ENCODE measurements at places on chromosomes 11 and 22.

DNA sequence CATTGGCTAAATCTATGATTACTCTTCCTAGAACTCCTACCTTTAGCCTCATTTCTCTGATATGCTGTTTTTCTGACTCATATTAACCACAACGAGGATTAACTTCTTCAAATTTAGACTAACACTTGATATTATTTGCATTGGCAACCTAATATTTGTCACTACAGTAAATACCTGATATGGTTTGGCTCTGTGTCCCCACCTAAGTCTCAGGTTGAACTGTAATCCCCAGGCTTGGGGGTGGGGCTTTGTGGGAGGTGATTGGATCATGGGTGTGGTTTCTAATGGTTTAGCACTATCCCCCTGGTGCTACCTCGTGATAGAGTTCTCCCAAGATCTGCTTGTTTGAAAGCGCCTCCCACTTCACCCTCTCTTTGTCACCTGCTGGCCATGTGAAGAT is 17.1 kb upstream of the MED17 start:
- no peak for DNase-seq

GRCh38 chr22:26213826-26214225 is 44.6 kb downstream of the SEZ6L start:
- DNase-seq, result no peak

- no peak for DNase-seq
Measured at GRCh38 chr11:108501396-108501795, 3.2 kb upstream of the POGLUT3 start.

- DNase-seq, result no peak
Measured at GRCh38 chr11:131246663-131247062, 123.8 kb upstream of the NTM start.

DNA sequence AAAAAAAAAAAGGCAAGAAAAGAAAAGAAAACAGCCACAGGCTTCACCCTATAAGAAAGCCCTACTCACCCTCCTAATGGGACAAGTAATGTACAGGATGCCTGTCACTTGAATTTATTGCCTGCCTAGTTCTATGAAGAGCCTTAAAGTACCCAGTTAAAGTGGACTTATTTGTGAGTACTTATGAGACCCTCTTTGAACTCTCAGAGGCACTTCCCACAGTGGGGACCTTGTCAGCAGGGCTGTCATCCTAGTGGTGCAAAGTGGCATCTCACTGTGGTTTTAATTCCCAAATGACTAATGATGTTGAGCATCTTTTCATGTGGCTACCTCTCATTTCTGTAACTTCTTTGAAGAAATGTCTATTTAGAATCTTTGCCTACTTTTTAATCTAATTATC is 41.8 kb upstream of the BARX2 start:
- no peak for DNase-seq

- DNase-seq, result peak; percentile 14
Measured at GRCh38 chr11:134027671-134028070, 41.2 kb upstream of the JAM3 start.

DNA sequence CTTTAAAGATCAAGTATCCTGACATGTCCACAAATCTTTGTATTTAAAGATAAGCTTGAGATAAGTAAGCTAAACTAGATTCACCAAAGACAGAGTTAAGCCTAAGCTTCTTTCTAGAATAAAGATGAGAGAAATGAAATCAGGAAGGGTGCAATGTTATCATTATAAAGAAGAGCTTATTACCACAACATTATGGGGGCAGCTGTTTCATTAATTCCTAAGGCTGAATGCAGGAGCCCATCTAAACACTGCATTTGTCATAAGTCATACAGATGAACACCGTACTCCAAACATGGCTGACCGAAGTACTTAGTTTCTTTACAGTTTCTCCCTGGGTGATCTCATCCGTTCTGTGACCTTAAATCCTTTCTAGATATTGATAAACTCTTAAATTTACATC is 16.3 kb downstream of the FDX1 start:
- DNase-seq, result no peak

DNA sequence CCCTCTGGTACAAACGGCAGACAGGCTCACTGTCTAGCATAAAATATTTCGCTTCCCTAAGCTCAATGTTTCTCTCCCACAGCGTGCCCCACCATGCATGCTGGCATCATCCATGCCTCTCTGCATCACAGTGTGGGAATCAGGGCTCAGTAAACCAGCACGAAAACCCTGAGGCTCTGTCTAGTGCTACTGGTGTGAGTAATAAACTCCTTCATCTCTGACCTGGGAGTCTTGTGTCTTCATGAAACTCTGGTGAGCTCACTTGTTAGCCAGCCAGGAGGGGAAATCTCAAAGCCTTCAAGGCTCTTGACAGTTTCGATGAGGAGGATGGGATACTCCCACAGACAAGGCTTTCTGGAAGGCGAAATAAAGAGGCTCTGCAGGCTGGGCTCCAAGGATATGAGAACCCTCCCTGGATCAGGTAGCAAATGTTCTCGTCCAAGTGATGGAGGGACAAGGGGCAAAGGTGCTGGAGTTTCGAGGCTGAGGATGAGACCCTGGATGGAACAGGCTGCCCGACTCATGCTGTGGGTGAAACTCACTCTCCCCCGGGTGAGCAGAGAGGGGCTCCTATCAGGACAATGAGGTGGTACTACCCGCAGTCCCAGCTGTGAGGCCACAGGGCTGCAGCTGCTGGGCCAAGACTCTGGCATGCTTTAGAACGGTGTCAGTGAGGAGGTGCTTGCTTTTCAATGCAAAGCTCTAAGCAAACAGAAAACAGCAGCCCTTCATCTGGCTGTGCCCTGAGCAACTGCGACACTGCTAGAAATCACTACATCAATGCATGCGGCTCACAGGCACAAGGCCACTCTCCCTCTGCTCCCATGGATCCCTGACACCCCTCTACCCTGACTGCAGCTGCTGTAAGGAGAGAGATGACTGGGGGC is 69.3 kb downstream of the SHANK2 start:
- DNase-seq, result no peak

GRCh38 chr11:120078397-120078796 is 59.5 kb downstream of the TRIM29 start:
- DNase-seq, result no peak

DNA sequence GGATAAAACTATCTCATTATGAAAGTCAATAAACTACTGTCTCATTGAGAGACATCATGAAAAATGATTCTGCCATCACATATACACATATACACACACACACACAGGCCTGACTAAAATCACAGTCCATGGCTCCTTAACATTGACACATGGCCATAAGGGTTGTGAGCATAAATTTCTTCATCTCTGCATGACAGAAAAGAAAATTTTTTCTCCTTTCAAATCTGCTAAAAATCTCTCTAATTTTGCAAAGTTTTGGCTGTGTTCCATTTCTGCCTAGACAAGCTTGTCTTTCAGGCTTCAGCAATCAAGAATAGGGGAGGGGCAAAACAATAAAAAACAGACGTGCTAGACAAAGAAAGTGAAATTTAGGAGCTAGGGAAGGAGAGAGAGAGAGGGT is 324.5 kb downstream of the LRRC4C start:
- DNase-seq, result no peak

DNA sequence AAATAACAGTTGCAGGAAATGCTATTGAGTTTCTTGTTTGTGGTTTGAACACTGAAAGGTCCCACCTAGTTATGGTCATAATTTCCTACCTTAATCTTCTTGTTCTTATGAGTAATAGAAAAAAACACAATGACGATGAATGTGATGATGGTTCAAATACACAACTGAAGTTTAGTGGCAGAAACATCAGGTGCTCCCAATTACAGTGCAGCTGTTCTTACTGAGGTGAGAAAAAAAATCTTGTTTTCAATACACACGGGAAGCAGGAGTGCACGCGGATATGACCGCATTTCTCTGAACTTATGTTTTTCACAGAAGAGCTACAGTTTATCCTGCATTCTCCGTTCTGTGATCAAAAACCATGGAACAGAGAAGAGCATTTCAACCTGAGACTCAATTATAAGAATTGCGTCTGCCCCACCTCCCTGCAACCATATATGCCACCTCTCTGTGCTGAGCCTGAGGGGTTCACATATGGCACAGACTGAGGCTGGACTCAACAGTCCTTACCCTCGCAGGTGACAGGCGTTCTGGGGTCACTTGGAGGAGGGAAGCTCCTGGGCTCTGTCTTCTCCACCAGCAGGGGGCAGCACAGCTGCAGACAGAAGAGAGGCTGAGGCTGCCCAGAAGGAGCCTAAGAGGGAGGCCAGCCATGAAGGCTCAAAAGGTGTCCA is 99.7 kb upstream of the IGLL5 start:
- peak; percentile 70 for DNase-seq

GRCh38 chr22:19526702-19527111 is 2.5 kb upstream of the CLDN5 start:
- DNase-seq, result no peak

DNA sequence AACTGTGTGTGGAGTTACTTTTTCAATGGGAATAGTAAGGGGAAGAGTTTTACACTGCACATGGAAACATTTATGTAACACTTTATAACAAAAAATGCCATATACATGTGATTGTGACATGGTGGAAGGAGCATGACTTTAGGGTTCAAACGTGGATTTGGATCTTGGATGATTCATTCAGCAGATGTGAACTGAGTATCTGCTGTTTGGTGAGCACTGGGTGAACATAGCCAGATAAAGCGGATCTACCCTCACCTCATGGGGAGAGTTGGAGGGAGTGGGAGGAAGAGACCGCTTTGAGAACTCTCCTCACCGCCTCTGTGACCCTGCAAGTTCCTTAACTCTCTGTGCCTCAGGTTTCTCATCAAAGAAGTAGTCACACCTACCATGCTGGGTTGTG is 3.1 kb downstream of the NAA40 start:
- no peak for DNase-seq

GRCh38 chr11:23317816-23318215 is 457.5 kb upstream of the CCDC179 start:
- no peak for DNase-seq

GRCh38 chr11:107590460-107591377 is at the start of gene ELMOD1:
Gene ELMOD1, plus strand, starts transcription at chr11:107591147. Its CDS starts 27,043 bp downstream, at chr11:107618190.
- no peak for DNase-seq

- no peak for DNase-seq
Measured at GRCh38 chr11:64450168-64450560, 91.2 kb downstream of the RPS6KA4 start.

Data from activated T-cell treated with anti-CD3 and anti-CD28 coated beads for 1 hour (primary cell).